ENCODE measurements at places on chromosomes 3 and 15.
A peak's percentile ranks its signal among the peaks of the same experiment; 100 is the strongest.

DNA sequence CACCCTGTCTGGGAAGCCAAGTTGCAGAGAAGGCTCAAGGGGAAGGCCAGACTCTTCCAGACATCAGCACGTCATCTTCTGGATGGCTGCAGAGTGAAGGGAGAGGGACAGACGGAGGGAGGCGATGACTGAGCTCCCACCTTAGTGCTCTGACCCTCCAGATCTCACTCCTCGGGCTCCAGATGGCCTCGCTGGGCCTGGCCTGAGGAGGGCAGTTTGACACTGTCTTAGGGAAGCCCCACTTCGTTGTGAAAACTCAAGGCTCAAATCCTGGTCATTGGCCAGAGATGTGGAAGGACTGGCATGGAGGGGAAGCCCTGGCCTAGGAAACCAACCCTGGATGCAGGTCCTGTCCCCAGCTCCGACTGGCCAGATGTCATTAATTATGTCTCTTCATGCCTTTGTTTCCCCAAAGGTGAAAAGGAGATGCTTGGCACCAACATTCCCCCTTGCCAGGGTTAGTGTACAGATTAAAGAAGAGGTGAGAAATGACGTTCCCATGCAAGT lies 70.4 kb downstream of the ADCY5 start:
- DNase-seq, result no peak

GRCh38 chr3:126342991-126343648 lies 14.1 kb downstream of the KLF15 start:
- DNase-seq, result no peak

DNA sequence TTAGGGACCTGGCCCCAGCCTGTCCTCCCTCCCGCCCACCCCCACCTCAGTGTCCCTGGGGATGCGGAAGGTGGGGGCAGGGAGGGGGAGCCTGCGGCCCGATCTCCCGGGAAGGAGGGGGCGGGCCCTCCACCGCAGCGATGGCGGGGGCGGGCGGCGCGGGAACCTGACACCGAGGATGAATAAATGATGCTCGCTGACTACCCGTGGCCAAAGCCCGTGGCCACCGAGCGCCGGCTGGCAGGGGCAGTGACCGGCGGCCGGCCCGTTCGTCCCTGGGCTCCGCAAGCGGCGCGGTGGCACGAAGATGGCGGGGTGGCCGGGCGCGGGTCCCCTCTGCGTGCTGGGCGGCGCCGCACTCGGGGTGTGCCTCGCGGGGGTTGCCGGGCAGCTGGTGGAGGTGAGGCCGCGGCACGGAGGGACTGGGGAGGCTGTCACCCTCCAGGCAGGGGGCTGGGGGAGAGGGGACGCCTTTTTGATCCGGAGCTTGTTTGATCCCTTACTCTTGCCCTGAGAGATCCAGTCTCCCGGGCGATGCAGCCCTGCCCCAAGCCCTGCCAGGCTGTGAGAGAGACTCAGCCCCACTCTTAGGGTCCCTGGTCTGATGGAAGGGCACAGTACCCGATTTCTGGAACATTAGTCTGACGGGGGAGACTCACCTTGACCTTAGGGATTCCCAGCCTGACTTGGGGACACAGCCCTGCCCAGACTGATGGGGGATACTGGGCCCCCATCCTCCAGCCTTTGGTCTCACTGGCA lies at the start of gene TMIE:
TMIE (plus strand) TSS at position 212 of the 759 bp plus-strand sequence; CDS start at position 308, 96 bp downstream.
- DNase-seq, result no peak

DNA sequence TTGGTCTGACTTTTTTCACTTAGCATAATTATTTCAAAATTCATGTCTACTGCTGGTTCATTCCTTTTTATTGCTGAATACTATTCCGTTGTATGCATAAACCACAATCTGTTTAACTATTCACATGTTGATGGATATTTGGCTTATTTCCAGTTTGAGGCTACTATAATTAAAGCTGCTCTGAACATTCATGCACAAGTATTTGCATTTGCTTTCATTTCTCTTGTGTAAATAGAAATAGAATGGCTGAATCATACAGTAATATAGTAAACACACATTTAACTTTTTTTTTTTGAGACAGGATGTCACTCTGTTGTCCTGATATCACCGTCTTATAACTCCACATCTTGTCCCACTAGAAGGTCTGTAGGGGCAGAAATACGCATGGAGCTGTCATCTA lies 57.3 kb downstream of the NMNAT3 start:
- no peak for DNase-seq

- no peak for DNase-seq
Measured at GRCh38 chr15:76310475-76311099, 682 bp downstream of the ETFA start.

DNA sequence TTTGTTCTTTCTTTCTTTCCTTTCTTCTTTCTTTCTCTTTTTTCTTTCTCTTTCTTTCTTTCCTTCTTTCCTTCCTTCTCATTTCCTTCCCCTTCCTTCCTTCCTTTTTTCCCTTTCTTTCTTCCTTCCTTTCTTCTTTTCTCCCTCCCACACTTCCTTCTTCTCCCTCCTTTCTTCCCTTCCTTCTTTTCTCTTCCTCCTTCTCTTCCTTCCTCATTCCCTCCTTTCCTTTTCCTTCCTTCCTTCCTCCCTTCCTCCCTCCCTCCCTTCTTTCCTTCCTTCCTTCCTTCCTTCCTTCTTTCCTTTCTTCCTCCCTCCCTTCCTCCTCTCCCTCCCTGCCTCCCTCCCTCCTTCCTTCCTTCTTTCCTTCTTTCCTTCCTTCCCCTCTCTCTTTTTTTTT lies 755.7 kb upstream of the GRM7 start:
- DNase-seq, result no peak

- DNase-seq, result no peak
Measured at GRCh38 chr3:168714609-168715240, 619.0 kb upstream of the GOLIM4 start.

DNA sequence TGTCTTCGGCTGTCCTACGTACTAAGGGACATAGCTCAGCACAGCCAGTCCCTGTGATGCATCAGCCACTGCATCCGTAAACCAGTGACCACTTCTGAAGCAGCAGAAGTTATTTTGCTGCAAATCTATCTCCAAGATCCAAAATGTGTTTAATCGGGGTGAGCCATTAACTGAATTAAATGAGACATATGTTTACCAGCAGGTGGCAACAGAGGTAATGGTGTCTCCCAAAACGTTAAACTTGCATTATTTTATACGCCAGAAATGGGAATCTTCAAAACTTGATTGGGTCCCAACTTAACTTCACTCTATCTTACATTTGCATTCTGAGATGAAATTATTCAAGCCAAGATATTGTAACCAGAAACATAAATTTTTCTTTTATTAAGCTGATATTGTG lies 75.3 kb upstream of the BOC start:
- no peak for DNase-seq

DNA sequence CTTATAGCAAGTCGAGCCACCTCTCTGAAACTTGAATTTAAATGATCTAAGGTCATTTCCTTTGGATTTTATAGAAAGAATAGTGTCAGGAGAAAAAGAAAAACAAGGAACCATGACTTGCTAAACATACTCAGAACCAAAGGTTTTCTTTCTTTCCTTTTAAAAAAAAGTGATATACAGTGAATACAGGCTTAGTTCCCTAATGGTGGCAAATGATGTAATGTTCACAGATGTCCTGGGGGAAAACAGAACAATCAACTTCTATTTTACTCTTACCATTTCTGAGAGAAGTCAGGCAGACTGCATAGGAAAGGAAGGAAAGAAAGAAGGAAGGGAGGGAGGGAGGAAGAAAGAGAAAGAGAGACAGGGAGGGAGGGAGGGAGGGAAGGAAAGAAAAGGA lies 56.5 kb downstream of the ST6GAL1 start:
- no peak for DNase-seq

DNA sequence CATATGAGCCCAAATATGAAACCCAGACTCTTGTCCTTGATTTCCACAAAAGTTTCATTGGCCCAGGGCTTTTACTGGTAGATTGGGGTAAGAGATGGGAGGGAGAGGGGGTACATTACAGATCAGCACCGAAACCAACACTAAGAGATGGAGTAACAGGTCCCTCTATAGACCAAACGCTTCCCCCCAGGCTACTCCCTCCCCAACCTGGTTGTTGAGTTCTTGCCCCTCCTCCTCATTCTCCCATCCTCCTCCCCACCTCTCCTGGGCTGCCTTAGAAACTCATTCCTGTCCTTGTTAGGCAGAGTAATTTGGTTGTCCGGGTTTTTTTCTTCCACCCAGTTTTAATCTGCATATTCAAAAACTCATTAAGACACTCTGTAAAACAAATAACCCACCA lies 74.1 kb downstream of the MESD start:
- peak; percentile 56 for DNase-seq

DNA sequence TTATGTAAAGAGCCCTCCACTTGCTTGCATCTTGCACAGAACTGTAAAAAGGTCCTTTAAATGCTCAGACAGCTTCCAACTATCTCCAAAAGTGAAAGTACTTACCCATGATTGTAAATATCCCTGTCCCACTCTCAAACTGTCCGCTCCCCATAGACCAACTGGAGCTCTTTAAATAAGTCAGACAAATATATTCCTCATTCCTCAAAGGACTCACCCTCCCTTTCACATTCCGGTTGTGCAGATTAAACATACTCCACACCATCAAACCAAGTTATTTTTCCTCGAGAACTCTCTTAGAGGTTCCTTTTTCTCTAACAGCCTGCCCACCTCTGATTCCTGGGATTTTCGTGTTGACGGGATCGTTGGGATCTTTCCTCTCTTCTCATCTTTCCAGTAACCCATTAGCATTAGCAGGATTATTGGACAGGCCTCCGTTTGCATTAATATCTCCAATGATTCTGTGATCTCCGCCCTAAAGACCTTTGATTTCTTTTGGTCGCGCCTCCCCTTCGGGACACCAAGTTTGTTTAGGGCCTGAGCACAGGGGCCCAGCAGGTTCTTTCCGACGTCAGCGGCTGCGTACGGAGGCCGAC lies 763 bp downstream of the GOLGB1 start:
- no peak for DNase-seq

DNA sequence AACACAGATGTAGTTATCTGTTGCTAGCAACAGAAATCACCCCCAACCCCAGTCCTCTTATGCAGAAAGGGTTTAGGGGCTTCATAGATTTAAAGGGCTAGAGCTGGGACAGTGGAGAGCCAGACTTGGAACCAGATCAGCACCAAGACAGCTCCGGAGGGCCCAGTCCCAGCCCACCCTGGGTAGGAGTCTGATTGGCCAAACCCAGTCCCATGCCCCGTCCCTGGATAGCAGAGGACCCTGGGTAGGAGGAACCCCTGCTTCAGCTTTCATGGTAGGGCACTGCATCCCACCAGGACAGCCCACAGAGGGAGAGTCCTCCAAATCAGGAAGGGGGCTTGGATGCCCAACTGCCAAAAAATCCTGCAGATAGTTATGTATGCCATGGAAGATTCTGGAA lies 103.0 kb downstream of the CORO2B start:
- no peak for DNase-seq

- DNase-seq, result no peak
Measured at GRCh38 chr3:64459711-64460110, 228.1 kb downstream of the ADAMTS9 start.

- no peak for DNase-seq
Measured at GRCh38 chr3:180093535-180093934, 56.8 kb upstream of the PEX5L start.

GRCh38 chr3:24393316-24393715 lies 101.3 kb downstream of the THRB start:
- no peak for DNase-seq

GRCh38 chr3:44047796-44048195 lies 193.9 kb upstream of the TOPAZ1 start:
- no peak for DNase-seq

DNA sequence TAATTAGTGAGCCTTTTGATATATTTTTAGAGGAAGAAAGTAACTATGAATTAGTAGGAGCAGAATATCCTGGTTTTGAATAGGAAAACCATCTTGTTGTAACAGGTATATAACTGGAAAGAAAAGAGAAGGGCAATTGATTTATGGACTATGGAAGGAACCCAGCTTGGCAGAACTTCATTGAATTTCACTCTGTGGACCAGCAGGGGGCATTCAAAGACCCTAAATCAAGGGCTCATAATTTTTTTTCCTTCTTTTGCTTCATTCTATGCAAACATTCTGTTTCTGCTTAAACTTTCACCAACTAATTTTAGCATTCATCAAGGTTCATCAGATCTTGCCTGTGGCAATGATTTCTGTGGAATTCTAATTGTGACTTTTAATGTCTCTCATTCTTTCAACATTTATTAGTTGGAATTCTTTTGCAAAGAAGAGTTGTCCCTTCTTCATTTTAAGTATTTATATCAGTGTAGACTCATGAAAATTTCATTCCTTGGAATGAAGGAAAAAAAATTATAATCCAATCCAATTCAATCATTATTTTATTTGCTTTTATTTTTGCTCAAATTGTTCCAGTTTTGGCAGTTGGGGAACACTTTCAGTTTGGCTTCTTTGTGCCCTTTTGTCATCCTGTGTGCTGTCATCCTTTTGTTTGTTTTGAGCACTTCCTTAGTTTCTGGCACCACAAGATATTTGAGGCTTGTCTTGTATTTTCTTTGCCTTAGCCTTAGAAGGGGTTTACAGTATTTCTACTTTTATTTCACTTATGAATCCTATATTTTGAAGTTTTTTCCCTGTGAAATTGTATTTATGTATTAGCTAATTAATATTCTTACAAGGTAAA lies 30.4 kb downstream of the NXPE3 start:
- DNase-seq, result no peak

- DNase-seq, result no peak
Measured at GRCh38 chr15:28868744-28869345, 16.9 kb upstream of the APBA2 start.

- no peak for DNase-seq
Measured at GRCh38 chr3:1381647-1382036, 288.8 kb downstream of the CNTN6 start.

DNA sequence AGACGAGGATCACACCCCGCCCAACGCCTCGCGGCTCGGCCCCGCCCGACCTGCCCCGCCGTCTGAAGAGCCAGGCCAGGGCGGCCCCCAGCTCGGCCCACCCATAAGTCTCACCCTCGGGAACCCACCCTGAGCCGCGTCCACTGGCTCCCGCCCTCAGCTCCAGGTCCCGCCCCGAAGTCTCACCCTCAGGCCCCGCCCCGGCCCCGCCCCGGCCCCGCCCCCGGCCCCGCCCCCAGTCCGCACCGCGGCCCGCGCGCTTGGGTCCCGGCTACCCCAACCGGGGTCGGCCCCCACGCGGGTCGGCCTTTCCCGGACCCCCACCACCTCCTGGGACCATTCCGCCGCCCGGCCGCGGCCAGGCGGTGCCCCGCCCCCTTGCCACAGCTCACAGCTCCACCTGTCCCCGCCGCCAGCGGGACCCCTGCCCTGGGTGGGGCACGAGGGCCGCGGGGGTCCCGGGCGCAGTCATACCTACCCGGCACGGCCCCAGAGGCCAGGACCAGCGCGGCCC lies 489 bp downstream of the CSPG5 start:
- peak; percentile 77 for DNase-seq

DNA sequence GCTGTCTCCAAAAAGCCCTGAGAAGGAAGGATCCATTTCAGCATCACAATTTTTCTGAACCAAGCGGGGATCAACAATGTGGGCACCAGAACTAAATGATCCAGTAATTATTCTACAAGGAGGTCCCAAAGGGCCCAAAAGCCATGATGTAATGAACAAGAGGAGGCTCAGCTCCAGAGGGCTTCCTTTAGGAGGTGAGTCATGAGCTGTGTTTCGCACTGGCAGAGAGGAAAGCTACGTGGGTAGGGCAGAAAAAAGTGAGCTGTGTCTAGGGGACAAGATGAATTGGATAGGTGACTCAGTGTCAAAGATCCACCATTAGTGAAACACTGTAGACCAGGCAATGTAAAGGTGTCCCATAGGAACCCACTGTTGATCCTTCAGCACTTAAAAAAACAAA lies 113.4 kb downstream of the RORA start:
- no peak for DNase-seq
